ENCODE measurements at places on chromosomes 1 and 21.

DNA sequence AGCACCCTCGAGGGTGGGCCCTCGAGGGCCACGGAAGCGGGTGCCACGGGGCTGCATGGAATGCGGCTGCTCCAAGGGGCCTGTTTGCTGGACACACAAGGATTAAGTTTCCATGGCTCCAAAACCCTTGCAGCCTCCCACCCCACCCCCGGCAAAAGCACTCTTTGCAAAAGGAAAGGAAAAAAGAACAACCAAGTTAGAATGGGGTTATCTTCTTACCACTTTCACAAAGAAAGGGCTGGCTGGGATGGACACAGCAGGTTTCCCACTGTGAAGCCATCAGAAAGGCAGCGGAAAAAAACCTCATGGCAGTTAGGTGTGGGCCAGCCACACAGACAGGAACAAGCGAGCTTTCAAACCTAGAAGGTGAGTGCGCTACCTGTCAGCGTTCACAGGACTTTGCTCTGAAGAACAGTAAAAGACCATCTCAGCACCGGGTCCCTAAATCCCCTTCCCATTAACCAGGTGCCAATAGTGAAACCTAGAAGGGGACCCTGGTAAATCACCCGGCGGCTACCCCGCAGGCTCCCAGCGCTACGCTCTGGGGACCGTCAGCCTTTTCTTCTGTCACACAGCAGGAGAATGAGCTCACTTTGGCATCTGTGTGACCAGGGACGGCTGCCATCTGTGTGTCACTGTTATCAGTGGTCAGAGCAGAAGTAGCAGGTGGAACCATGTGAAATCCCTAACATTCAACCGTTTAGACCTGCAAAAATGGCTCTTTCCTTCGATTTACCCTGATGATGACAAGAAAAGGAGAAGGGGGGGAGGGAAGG is 93.0 kb downstream of the SIM2 start:
- no peaks in the 10 kb centered on the region for H3K36me3 ChIP-seq
- no peak overlapping the region for H3K4me3 ChIP-seq
- no peak overlapping the region for H3K27ac ChIP-seq
- no peak for DNase-seq
- H3K4me1 ChIP-seq = no peaks in the 10 kb centered on the region

DNA sequence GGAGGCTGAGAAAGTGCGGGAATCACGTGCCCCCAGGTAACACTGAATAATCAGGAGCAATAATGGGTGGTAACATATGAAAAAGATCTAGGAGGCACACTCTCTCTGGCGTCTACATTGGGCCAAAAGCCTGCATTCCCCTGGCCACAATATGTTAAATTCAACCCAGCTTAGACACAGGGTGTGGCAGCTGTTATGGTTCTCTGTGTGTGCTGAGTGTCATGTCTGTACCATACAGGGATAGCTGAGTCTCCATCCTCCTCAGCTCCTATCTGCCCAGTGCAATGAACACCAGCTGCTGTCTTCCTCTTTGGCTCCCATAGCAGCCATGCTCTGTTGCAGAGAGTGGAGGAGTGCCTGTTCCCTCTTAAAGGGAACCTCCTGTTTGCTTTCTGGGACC is 14.3 kb downstream of the S100A11 start:
- H3K27me3 ChIP-seq = no peaks in the 10 kb centered on the region
- no peak for DNase-seq
- no peak overlapping the region for H3K27ac ChIP-seq
- no peaks in the 10 kb centered on the region for H3K4me1 ChIP-seq
- no peak overlapping the region for H3K4me3 ChIP-seq

DNA sequence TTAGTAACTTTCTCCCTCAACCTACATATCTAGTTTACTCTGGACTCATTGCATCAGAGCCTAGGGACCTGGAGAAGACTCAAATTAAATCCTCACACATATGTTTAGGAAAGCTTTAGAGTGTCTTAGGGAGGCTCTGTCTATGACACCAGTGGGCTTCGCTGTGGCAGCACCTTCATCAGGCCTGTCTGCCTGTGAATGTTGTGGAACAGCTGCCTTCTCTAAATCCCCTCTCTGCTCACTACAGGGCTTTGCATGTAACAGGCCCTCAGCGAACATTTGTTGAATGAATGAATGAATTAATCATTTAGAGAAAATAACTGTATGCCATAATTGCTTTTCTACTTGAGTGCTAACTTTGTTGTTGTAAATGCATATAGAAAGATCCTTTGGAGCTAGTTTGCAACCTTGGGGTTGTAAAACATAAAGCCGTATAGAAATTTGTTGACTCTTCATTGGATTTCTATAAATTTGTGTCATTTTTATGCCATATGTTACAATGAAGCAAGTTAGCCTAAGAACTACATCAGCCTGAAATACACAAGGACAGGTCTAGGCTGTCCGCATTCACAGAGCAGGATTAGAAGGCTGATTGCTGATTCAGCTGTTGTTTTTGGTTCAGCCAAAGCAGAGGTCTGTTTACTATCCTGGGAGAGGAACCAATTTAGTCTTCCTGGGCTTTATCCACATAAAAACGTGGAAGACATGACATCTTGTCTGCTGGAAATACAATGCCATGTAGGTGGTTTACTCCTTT is 238.0 kb downstream of the ASTN1 start:
- no peaks in the 10 kb centered on the region for H3K27me3 ChIP-seq
- DNase-seq = no peak
- H3K36me3 ChIP-seq = no peaks in the 10 kb centered on the region
- H3K27ac ChIP-seq = no peak overlapping the region

- no peaks in the 10 kb centered on the region for H3K27me3 ChIP-seq
- no peak for DNase-seq
- H3K4me1 ChIP-seq = no peaks in the 10 kb centered on the region
- H3K36me3 ChIP-seq = no peaks in the 10 kb centered on the region
These were observed 74.9 kb downstream of the MIS18A start for GRCh38 chr21:32203877-32204480.

- no peaks in the 10 kb centered on the region for H3K27me3 ChIP-seq
- H3K4me1 ChIP-seq = no peaks in the 10 kb centered on the region
- no peak overlapping the region for H3K4me3 ChIP-seq
- no peaks in the 10 kb centered on the region for H3K36me3 ChIP-seq
These were observed 342.8 kb downstream of the MATN1 start for GRCh38 chr1:30380625-30380984.

DNA sequence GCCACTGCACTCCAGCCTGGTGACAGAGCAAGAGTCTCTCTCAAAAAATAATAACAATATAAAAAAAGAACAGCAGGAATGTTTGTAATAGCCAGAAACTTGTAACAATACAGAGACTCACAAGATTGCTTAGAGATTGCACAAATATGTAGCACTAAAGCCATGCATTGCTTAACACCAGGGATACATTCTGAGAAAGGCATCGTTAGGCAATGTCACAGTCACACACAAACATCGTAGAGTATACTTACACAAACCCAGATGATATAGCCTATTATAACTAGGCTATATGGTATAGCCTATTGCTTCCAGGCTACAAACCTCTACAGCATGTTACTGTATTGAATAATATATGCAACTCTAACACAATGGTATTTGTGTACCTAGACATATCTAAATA is 45.3 kb downstream of the GPATCH2 start:
- H3K36me3 ChIP-seq = no peaks in the 10 kb centered on the region
- no peak overlapping the region for H3K27ac ChIP-seq
- H3K4me3 ChIP-seq = no peak overlapping the region
- no peaks in the 10 kb centered on the region for H3K27me3 ChIP-seq

DNA sequence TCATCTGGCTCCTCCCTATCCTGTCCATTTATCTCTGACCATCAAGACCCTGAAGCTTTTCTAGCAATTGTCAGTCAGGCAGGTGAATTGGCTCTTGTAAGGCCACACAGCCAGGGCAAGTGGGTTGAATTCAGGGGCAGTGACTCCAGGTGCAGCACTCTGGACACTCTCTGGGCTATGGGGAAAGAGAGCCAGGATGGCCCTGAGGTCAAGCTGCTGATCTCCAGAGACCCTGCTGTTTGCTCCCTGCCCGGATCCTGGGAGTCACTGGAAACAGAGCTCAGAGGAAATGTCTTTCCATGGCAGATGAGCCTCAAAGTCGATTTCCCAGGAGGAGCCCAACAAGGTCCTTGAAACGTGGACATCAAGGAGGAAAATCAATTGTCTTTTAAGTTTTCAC is 184.4 kb downstream of the C1orf94 start:
- no peak overlapping the region for H3K27ac ChIP-seq
- no peaks in the 10 kb centered on the region for H3K27me3 ChIP-seq
- DNase-seq = no peak
- H3K4me1 ChIP-seq = no peaks in the 10 kb centered on the region
- no peak overlapping the region for H3K4me3 ChIP-seq

- no peak for DNase-seq
- no peaks in the 10 kb centered on the region for H3K4me1 ChIP-seq
- no peaks in the 10 kb centered on the region for H3K36me3 ChIP-seq
- H3K27ac ChIP-seq = no peak overlapping the region
- no peaks in the 10 kb centered on the region for H3K27me3 ChIP-seq
- H3K4me3 ChIP-seq = no peak overlapping the region
These were observed 79.3 kb downstream of the LHX4 start for GRCh38 chr1:180309338-180309737.

GRCh38 chr1:12229386-12229834 is 420 bp upstream of the VPS13D start:
- no peak for DNase-seq
- H3K27ac ChIP-seq = no peak overlapping the region
- no peak overlapping the region for H3K4me3 ChIP-seq
- peaks cover 3% of the 10 kb centered on the region for H3K36me3 ChIP-seq
- H3K4me1 ChIP-seq = peaks cover 19% of the 10 kb centered on the region
- no peaks in the 10 kb centered on the region for H3K27me3 ChIP-seq

DNA sequence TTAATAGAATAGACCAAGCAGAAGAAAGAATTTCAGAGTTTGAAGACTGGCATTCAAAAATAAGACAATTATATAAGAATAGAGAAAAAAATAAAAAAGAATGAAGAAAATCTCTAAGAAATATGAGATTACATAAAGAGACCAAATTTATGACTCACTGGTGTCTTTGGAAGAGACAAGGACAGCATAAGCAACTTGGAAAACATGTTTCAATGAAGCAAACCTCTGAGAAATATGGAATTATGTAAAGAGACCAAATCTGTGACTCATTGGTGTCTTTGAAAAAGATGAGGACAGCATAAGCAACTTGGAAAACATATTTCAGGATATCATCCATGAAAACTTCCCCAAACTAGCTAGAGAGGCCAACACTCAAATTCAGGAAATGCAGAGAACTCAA is 60.4 kb upstream of the LYPLAL1 start:
- no peak overlapping the region for H3K27ac ChIP-seq
- no peak overlapping the region for H3K4me3 ChIP-seq
- no peak for DNase-seq
- no peaks in the 10 kb centered on the region for H3K27me3 ChIP-seq
- no peaks in the 10 kb centered on the region for H3K36me3 ChIP-seq
- no peaks in the 10 kb centered on the region for H3K4me1 ChIP-seq

DNA sequence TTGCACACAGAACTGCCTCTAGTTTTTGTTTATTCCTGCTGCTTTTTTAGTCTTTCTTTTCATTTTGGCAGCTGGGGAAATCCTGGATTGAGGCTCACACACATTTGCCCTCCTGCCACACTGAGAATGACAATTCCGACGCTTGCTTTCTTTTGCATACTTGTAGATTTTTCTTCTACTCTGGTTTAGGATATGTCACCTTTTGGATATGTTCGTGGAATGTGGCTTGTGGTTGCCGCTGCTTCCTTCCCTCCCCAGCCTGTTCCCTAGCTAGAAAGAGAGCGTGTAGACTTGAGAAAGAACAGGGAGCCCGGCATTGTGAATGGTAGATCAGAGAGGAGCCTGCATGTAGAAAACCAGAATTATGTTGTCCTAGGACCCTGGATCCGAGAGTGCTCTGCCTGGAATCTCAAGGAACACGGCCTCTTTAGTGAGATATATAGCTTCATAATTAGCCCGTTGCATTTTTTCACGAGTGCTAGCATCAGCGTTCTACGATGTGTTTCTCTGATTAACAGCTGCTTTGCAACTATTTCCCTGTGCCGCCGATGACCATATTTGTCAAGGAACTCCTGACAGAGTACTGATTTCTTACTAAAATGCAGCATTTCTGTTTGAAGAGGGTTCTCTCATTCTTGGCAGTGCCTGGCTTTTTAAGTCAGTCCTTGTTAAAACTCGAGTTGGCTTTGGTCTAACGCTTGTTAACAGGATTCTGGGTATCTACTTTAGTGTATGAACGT is 56.2 kb downstream of the PEX14 start:
- no peak overlapping the region for H3K4me3 ChIP-seq
- no peak overlapping the region for H3K27ac ChIP-seq
- DNase-seq = no peak
- no peaks in the 10 kb centered on the region for H3K36me3 ChIP-seq
- H3K4me1 ChIP-seq = no peaks in the 10 kb centered on the region

Data from natural killer cell (primary cell).